Sigmoid colon (tissue), 7 donors: ENCODE measurements at places on chromosomes 6 and 20. TPM values are rescaled to one million over a fixed set of nuclear protein-coding genes. Genes with fewer than 3 reads are reported as not detected.
A peak's percentile ranks its signal among the peaks of the same experiment; 100 is the strongest.

Gene PRND
- polyA plus RNA-seq, result not detected

Gene SIRPG
- not detected for polyA plus RNA-seq

DNA sequence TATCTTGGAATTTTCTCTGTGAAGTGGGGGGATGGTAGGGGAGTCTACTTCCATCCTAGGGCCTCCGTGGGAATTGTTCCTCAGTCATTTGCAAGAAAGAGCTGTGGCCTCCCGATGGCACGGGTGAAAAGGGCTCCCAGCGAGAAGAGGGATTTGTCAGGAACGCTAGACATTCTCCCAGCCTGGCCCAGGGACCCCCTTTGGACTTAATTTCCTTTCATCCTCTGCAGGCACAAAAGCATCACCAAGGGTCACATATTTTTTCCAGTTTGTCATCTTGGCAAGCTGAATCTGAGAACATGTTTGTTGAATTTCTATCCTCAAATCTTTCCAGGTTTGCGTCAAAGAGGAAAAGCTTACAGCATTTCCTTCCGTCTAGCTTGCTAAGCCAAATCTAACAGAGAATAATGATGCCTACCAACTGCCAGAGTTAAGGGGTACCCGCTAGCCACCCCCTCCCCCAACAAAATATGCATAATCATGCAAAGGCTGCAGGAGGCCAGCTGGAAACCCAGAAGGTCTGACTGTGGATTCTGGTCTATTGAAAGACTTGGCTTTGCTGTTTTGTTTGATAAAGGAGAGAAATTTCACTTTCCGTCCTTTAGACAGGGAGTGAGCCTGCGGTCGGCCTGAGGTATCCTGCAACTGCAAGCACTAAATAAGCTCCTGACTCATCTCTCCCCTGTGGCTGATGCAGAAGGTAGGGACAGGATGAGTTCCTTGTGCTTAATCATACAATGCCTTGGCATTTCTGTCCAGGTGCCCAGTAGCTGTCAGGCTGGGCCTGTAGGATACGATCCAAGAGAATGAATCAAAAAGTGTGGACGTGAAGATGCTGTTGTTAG lies 23.1 kb downstream of the PSMG4 start:
- peak overlapping the region; percentile 38 for H3K27ac ChIP-seq
- H3K4me1 ChIP-seq, result peaks cover 41% of the 10 kb centered on the region
- no peak overlapping the region for H3K4me3 ChIP-seq
- no peaks in the 10 kb centered on the region for H3K27me3 ChIP-seq
- H3K36me3 ChIP-seq, result no peaks in the 10 kb centered on the region
- DNase-seq, result peak; percentile 66

DNA sequence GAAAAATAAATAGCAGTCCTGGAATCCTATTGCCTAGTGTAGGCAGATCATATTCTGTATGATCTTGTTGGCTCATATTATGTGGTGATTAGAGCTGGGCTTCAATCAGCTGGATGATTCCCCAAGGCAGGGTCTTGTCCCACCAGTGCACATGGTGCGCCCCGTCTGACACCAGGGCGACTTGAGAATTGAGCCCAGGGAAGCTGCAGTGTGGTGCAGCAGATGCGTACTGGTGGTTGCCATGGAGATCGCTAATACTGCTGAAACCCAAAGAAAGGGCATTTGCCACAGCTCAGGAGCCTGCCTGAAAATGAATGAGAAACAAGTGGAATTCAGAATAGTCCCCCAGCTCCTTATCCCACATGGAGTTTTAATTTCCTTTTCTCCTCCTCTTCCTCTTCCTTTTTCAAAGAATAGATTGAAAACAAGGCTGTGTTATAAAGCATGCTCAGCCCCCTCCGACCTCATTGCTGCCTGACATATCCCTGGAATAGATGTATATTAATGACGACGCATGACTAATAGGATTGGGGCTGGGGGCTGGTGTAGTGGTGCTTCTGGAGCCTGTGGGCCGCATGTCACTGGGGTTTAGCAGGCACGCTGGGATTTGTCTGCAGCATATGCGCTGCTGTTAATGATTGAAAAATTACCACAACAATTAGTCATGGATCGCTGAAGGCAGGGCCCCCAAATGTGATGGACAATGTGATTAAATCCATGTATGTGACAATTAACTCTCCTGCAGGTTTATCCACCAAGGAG lies 210.5 kb downstream of the FARS2 start:
- no peaks in the 10 kb centered on the region for H3K27me3 ChIP-seq
- no peaks in the 10 kb centered on the region for H3K4me1 ChIP-seq
- H3K36me3 ChIP-seq, result no peaks in the 10 kb centered on the region

GRCh38 chr6:46217671-46218131 lies 46.9 kb upstream of the ENPP5 start:
- H3K27ac ChIP-seq, result no peak overlapping the region
- no peak for DNase-seq
- H3K4me3 ChIP-seq, result no peak overlapping the region

DNA sequence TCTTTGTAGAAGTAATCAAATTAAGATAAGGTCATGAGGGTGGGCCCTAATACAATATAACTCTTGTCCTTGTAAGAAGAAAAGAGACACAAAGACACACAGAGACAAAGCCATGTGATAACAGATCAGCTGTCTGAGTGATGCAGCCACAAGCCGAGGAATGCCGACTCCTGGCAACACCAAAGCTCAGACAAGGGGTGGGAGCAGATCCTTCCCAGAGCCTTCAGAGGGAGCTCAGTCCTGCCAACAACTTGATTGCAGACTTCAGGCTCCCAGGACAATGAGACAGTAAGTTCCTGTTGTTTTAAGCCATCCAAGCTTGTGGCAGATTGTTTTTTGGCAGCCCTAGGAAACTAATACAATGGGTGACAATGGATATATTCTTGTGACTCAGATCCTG lies 325.0 kb upstream of the AGPAT4 start:
- no peak overlapping the region for H3K27ac ChIP-seq
- H3K4me1 ChIP-seq, result no peaks in the 10 kb centered on the region
- H3K4me3 ChIP-seq, result no peak overlapping the region
- no peaks in the 10 kb centered on the region for H3K27me3 ChIP-seq

DNA sequence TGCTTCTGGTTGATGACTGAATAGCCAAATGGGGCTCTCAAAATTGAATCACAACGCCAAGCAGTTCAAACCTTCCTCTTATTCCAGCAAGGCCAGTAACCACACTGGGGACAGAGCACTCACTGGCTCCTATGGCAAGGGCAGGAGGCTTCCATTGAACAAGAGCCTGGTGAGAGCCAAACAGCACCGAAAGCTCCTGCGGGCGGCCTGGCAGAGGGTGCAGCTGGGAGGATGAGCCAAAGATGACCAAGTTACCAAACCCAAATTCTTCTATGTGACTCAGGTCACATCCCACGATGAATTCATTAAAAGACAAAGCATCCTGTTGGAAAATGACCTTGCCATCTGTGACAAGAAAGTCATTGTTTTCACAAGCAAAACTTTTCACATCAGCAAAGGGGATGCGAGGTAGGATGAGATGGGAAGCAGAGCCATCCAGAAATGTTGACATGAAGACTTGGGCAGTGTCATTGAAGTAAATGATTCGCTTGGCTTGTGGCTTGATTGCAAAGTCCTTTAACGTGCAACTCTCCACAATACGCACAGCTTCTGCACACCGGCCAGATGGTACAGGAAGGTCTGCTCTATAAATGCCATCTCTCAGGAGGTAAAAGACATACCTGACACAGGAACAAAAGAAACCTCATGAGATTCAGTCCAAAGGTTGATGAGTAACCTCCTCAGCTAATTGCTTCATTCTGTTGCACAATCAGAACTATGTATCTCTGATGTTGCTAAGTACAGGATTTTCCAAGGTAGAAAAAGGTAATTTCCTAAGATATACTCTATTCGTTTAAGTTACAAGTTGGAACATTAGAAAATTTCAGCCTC lies 36.3 kb downstream of the ROS1 start:
- H3K27ac ChIP-seq, result no peak overlapping the region
- no peaks in the 10 kb centered on the region for H3K36me3 ChIP-seq
- DNase-seq, result no peak
- no peak overlapping the region for H3K4me3 ChIP-seq

DNA sequence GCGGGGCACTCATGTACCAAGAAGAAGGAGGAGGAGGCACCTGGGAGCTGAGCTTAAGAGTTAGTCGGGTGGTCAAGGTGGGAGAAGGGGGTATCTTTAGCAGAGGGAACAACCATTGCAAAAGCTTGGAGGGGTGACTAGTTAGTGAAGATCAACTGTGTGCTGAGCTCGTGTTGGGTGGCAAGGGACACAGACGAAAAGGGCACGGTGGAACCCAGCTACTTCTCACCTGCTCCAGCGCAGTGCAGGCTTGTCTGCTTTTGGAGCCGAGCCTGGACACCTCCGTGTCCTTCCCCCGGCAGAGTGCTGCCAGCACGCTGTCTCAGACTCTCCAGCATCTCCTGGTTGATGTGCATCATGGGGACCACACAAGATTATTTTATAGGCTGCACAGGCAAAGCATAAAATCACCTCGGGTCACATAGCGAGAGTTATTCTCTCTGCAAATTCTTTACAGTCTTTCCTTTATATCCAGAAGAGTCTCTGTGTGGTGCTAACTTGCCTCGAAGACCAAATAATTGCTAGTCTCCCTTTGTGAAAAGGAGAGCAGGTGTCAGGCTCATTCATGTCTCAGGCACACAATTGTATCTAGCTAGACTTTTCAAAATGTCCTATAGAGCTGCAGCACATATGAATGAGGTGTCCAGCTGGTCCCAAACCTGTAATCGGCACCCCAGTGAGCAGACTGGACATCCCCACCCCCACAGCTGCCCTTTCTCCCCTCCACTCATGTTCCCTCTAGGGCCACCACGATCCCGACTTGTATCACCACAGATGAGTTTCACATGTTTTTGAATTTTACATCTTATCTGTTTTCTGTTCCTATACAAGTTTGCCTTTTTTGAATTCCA lies 123.4 kb downstream of the CEBPB start:
- peak overlapping the region; percentile 98 for H3K27ac ChIP-seq
- H3K4me3 ChIP-seq, result no peak overlapping the region
- H3K36me3 ChIP-seq, result no peaks in the 10 kb centered on the region
- DNase-seq, result peak; percentile 62
- H3K27me3 ChIP-seq, result no peaks in the 10 kb centered on the region

DNA sequence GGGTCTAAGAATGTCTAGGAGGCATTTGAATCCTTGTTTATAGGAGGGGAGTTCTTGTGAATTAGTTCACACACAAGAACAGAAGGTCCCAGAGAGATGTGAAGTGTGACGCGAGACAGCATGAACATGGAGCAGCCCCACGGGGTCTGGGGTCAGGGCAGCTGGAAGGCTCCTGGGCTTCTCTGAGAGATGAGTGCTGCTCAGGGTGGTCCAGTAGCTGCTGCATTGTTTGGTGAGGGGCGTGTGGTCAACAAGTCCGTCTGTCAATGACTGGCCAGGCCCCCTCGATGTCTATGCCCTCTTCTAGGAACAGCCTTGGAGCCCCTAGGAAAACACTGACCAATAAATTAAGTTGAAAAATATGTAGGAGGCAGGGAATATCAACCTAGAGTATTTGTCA lies 40.2 kb upstream of the GABRR1 start:
- DNase-seq, result no peak
- no peaks in the 10 kb centered on the region for H3K27me3 ChIP-seq
- no peaks in the 10 kb centered on the region for H3K4me1 ChIP-seq

DNA sequence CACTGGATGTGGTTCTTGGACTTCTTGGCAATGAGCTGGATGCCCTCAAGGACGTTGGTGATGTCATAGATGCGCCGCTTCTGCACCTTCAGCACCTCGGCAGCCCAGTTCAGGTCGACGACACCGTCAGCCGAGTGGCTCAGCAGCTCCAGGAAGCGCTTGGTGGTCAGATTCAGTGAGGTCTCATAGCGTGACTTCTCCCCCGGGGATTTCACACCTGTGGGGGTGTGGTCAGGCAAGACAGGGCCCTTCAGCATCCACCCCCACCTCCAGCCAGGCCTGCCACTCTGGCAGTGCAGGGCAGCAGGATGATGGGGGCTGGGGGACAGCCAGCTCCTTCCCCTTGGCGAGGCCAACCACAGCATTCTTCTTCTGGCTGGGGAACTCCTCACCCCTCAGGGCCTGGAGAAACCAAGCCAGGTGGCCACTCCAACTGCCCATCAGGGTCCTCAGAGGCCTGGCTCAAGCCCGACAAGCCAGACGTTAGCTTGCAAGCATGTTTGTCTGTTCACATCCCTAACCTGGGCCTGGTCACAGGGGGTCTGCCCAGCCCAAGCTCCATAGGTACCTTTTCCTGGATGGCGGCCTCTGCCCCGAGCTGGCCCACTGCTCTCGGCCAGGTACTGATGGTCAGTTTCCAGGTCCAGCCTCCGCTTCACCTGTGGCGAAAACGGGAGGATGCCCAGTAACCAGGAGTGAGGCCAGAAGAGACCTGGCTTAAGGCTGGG lies 5.7 kb upstream of the NECAB3 start:
- peaks cover 19% of the 10 kb centered on the region for H3K4me1 ChIP-seq
- no peaks in the 10 kb centered on the region for H3K36me3 ChIP-seq
- no peaks in the 10 kb centered on the region for H3K27me3 ChIP-seq
- DNase-seq, result no peak

DNA sequence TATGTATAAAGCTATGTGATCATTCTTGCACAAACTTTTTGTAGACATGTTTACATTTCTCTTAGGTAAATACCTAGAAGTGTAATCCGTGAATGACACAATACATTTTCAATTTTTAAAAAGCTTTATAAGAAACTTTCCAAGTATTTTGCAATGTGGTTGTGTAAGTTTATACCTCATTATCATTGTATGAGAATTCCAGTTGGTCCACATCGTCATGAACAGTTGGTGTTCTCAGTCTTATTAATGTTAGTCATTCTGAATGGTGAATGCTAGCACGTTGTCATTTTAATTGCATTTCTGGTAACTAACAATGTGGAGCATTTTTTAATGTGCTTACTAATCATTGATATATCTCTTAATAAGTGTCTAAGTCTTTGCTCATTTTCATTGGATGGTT lies 116.5 kb upstream of the F13A1 start:
- no peaks in the 10 kb centered on the region for H3K27me3 ChIP-seq
- DNase-seq, result no peak
- no peaks in the 10 kb centered on the region for H3K4me1 ChIP-seq
- H3K4me3 ChIP-seq, result no peak overlapping the region
- no peak overlapping the region for H3K27ac ChIP-seq
- H3K36me3 ChIP-seq, result no peaks in the 10 kb centered on the region

Gene EGFL8
- 2.3 TPM for polyA plus RNA-seq

DNA sequence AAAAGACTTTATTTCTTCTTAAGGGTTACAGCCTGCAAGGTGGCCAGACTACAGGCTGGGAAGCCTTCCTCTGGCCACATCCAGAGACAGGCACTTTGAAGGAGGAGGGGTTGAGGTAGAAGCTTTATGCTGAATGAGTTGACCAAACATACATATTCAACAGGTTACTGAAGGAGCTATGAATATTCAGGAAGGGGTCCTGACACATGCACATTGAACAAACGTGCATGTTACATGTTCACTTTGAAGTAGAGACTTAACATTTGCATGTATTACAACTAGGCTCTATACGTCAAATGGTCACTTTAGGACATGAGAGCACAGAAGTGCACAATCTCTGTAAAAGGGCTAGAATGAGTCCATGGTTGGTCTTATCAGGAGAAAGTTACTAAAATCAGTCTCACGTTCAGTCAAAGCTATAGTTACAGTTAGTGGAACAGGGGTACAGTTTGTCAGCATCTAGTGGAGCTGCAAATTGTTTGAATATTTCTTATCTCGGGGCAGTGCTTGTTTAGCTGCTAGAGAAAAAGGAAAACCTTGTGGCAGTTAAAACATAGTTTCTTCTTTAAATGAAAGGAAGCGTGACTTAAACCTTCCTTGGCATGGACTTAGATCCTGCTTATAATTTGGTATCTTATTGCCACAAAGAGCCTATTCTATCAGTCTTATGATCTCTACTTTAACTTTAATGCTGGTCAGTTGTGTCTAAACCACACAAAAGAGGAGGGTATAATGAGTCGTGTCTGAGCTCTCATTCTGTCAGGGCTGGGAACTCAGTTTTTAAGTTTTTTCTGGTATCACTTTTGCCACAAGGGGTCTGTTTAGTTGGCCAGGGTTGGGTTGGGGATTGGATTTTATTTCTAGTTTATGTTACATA lies 4.6 kb upstream of the ZSCAN9 start:
- no peak for DNase-seq
- H3K4me3 ChIP-seq, result no peak overlapping the region
- H3K27ac ChIP-seq, result no peak overlapping the region
- H3K27me3 ChIP-seq, result peaks cover 11% of the 10 kb centered on the region
